ENCODE measurements at places on chromosomes 4 and X.

DNA sequence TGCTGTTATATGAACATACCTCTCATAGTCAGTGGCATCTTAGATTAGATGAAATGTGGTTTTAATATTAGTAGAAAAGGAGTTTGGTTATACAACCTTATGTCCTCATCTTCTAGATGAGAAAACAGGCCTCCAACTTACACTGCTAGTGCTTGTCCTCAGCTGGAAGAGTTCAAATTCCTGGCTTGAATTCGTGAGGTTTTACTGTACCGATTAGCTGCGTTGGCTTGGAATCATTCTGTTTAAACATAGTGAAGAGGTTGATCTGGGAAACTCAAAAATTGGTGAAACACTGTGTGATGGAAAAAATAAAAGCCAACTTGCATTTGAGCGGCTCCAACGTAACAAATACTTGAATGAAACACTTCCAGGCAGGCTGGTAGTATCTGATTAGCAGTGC, 81.0 kb downstream of the LNX1 start:
- H3K4me3 ChIP-seq: no peak overlapping the region
- DNase-seq: no peak
- no peaks in the 10 kb centered on the region for H3K27me3 ChIP-seq
- H3K36me3 ChIP-seq: no peaks in the 10 kb centered on the region
- no peak overlapping the region for H3K27ac ChIP-seq

DNA sequence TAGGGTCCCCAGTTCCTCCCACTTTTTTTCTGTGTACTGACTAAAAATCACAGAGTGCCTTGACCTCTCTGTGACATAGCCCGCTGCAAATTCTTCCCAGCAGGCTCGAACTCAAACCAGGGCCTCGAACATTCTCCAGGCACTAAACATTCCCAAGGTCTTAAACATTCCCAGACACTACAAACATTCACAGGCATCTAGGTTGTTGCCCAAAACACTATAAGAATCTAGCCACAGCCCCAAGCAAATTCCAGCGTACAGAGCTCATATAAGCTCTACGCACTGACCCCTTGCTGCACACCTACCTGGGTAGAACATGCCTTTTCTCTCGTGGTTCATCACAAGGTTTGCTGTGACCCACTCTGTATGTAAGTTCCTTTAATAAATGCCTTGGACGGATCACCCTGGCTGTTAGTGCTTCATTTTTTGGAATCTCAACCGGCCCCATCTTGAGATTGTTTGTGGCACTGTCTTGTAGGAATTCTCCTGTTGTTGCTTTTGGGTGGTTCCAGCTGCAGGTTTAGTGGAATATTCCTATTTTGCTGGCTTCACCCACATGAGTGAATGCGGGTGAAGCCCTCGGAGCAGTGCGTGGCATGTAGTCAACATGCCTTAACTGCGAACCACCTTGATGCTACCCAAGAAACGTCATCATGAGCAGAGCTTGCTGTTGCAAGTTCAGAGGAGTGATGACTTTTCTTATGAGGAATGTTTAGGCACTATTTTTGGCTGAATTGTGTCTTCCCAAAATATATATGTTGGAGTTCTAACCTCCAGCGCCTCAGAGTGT, 230.0 kb downstream of the HS3ST1 start:
- peaks cover 12% of the 10 kb centered on the region for H3K4me1 ChIP-seq
- peak; percentile 96 for DNase-seq
- no peaks in the 10 kb centered on the region for H3K27me3 ChIP-seq
- no peaks in the 10 kb centered on the region for H3K36me3 ChIP-seq
- no peak overlapping the region for H3K4me3 ChIP-seq

DNA sequence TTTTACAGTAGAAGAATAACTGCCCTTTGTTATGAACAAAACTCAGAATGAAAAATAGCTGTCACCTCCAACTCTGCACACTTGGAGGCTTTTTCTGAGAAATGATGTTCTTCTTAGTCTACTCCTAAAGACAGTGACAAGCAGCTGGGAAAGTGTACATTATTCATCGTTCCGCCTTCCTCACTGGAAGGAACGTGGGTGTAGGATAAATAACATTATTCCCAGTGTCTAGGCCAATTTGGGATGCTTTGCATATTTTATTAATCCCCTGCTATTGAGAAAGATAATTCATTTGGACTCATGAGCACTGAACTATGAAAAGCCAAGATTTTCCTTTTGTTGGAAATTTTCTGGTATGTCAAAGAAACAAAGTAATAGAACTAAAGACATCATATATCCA, 87.8 kb downstream of the VCX2 start:
- no peak overlapping the region for H3K4me3 ChIP-seq
- H3K36me3 ChIP-seq: no peaks in the 10 kb centered on the region
- H3K4me1 ChIP-seq: no peaks in the 10 kb centered on the region
- H3K27me3 ChIP-seq: no peaks in the 10 kb centered on the region
- DNase-seq: no peak

- H3K27ac ChIP-seq: peak overlapping the region; percentile 61
- H3K27me3 ChIP-seq: no peaks in the 10 kb centered on the region
- H3K36me3 ChIP-seq: no peaks in the 10 kb centered on the region
- no peak overlapping the region for H3K4me3 ChIP-seq
- H3K4me1 ChIP-seq: peaks cover 13% of the 10 kb centered on the region
Measured at GRCh38 chrX:20026278-20026677, 35.4 kb upstream of the BCLAF3 start.

DNA sequence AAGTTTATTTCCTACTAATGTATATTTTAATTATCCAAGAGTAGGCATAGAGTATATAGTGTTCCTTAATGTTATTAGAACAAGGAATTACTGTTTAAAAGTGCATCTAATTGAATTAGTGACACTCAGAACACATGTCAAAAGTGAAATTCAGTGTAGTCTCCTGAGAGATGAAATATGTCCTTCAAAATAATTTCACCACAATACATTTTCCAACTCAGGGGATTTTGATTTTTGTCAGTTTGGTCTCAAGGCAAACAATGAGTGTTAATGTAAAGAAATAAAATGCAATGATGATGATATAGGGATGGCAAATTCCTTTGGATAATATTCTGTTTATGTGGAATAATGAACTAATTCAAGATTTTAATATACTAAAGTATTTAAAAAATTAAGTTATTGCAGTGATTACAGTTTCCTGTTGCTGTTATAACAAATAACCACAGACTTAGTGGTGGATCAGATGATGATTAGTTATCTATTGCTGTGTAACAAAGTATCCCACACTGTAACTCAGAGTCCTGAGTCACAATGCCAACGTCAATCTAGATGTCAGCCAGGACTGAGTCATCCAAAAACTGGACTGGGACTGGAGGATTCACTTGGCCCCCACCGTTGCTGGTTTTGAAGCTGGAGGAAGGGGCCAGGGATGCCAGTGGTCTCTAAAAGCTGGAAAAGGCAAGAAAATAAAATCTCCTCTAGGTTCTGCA, 148.0 kb upstream of the SLC7A11 start:
- no peak overlapping the region for H3K4me3 ChIP-seq
- no peaks in the 10 kb centered on the region for H3K36me3 ChIP-seq
- no peak overlapping the region for H3K27ac ChIP-seq
- no peaks in the 10 kb centered on the region for H3K27me3 ChIP-seq
- H3K4me1 ChIP-seq: no peaks in the 10 kb centered on the region

DNA sequence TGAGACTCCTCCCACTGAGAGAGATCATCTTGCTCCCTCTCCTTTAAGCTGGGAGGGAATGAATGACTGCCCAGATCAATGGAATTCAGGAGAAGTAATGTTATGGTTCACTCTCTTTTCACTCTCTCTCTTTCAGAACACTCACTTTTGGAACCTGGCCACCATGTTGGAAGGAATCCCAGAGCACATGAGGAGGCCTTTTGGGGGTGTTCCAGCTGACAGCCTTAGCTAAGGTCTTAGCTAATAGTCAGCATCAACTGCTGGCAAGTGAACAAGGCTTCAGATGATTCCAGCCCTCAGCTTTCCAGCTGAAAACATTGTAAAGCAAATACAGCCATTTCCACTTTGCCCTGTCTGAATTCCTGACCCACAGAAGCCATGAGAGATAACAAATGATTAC, 124.0 kb upstream of the CLNK start:
- H3K27ac ChIP-seq: no peak overlapping the region
- no peaks in the 10 kb centered on the region for H3K36me3 ChIP-seq

GRCh38 chrX:2500803-2501558, at the start of the genes DHRSX and ZBED1:
Gene DHRSX, minus strand, starts transcription at chrX:2500976. Its CDS starts 51 bp downstream, at chrX:2500925.
Gene ZBED1, minus strand, starts transcription at chrX:2500976. Its CDS starts 10,257 bp downstream, at chrX:2490719.
- peak; percentile 52 for DNase-seq
- peak within 1 kb of the TSS; percentile 90 for H3K4me3 ChIP-seq
- no peaks in the 10 kb centered on the region for H3K27me3 ChIP-seq
- H3K4me1 ChIP-seq: peaks cover 20% of the 10 kb centered on the region

DNA sequence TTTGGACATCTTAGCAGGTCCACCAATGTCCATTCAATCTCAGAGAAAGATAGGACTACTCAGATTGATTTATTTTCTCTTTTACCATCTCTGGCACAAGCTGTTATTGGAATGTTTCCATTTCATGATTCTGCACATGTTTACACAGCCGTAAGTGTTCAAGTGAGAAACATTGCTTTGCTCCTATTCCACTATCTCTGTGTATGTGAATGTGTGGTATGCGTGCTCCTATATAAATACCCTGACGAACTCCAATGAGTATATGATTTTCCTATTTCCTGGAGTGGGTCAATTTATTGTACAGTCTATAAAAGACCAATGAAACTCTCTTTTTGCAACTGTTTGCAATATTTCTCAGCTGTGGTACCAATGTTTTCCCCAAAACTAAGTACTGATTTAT, 221.0 kb upstream of the GALNT7 start:
- H3K27me3 ChIP-seq: no peaks in the 10 kb centered on the region
- no peaks in the 10 kb centered on the region for H3K36me3 ChIP-seq
- no peak overlapping the region for H3K27ac ChIP-seq
- DNase-seq: no peak
- H3K4me1 ChIP-seq: no peaks in the 10 kb centered on the region

GRCh38 chr4:3688018-3688998, 77.9 kb upstream of the ADRA2C start:
- H3K4me3 ChIP-seq: no peak overlapping the region
- H3K27ac ChIP-seq: no peak overlapping the region
- no peaks in the 10 kb centered on the region for H3K36me3 ChIP-seq
- no peak for DNase-seq

GRCh38 chr4:186725469-186726425, 2.1 kb upstream of the FAT1 start:
- H3K27me3 ChIP-seq: no peaks in the 10 kb centered on the region
- DNase-seq: peak; percentile 74
- peak overlapping the region; percentile 97 for H3K27ac ChIP-seq
- H3K4me3 ChIP-seq: peak overlapping the region; percentile 82

DNA sequence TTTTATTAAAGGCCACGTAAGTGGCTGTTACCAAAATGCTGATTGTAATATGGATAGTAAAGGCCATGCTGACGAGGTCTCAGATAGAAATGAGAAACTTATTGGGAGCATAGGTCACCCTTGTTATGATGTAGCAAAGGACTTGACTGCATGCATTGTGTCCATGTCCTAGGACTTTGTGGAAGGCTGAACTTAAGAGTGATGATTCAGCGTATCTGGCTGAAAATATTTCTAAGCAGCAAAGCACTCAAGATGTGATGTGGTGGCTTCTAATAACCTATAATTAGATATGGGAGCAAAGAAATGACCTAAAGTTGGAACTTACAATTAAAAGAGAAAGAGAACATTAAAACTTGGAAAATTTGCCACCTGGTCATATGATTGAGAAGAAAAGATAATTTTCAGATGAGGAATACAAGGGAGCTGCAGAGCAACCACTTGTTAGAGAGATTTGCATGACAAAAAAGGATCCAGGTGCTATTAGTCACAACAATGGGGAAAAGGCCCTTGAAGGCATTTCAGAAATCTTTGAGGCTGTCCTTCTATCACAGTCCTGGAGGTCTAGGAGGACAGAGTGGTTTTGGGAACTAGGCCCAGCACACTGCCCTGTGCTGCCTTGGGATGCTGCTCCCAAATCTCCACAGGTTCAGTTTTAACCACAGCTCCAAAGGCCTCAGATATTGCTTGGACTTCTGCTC, 793.7 kb upstream of the LCORL start:
- H3K36me3 ChIP-seq: no peaks in the 10 kb centered on the region
- H3K4me3 ChIP-seq: no peak overlapping the region
- no peaks in the 10 kb centered on the region for H3K27me3 ChIP-seq
- DNase-seq: no peak
- no peaks in the 10 kb centered on the region for H3K4me1 ChIP-seq
- H3K27ac ChIP-seq: no peak overlapping the region

DNA sequence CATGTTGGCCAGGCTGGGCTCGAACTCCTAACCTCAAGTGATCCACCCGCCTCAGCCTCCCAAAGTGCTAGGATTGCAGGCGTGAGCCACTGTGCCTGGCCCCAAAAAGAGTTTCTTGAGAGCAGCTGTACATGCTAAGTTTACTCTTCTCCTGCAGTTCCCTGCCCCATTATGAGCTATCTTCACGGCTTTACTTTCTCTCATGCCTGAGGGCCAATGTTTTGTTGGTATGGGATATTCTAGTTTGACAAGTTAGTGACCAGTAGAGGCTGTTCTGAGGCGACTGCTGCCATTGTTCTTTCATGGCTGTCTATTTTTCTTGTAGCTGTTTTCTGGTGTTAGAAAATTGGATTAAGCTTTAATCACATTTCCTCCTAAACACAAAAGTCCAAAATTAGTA, 78.0 kb upstream of the STX18 start:
- no peak overlapping the region for H3K27ac ChIP-seq
- H3K4me1 ChIP-seq: no peaks in the 10 kb centered on the region
- no peaks in the 10 kb centered on the region for H3K36me3 ChIP-seq
- no peak overlapping the region for H3K4me3 ChIP-seq

- no peaks in the 10 kb centered on the region for H3K27me3 ChIP-seq
- peak; percentile 36 for DNase-seq
- H3K4me1 ChIP-seq: peaks cover 12% of the 10 kb centered on the region
- peak overlapping the region; percentile 45 for H3K27ac ChIP-seq
- peaks cover 4% of the 10 kb centered on the region for H3K36me3 ChIP-seq
Measured at GRCh38 chr4:107689912-107690587, 30.0 kb downstream of the PAPSS1 start.

DNA sequence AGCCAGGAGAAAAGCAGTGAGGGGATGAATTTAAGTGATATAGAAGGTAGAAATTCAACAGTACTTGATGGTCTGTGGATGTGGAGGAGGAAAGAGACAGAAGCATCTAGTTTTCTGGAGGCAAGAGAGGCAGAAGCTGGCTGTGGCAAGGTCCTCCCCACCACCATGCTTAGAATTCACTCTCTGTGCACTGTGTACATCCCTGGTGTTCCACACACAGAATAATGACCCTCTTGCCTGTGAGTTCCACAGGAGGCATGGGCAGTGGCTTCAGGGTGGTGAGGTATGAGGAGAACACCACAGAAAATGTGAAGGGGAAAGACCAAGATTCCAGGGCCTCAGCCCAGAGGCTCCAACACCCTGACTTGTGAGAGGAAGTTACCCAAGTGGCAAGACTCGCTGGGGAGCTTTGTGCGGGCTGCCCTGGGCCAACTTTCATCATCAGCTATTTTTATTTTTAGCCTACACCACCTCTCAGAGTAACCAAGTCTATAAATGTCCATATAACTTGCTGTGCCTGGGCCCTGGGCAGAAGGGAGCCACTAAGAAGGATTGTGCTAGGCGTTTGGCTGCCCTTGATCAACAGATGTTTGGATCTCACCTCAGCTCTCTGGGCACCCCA, 7.8 kb upstream of the INTS6L start:
- no peaks in the 10 kb centered on the region for H3K27me3 ChIP-seq
- H3K36me3 ChIP-seq: no peaks in the 10 kb centered on the region
- H3K4me1 ChIP-seq: no peaks in the 10 kb centered on the region
- no peak overlapping the region for H3K27ac ChIP-seq
- no peak for DNase-seq

Data from trophoblast cell (in vitro differentiated cells and primary cell).